Naive thymus-derived CD8-positive, alpha-beta T cell (primary cell): ENCODE measurements at places on chromosomes 6 and 20. TPM values are rescaled to one million over a fixed set of nuclear protein-coding genes. Genes with fewer than 3 reads are reported as not detected.

The TRIM31 gene
- 0.07 TPM for polyA plus RNA-seq

The APCDD1L gene
- not detected for polyA plus RNA-seq

The BAK1 gene
- polyA plus RNA-seq, result 13.2 TPM

The EPHA7 gene
- polyA plus RNA-seq, result not detected

The TINAG gene
- not detected for polyA plus RNA-seq

DNA sequence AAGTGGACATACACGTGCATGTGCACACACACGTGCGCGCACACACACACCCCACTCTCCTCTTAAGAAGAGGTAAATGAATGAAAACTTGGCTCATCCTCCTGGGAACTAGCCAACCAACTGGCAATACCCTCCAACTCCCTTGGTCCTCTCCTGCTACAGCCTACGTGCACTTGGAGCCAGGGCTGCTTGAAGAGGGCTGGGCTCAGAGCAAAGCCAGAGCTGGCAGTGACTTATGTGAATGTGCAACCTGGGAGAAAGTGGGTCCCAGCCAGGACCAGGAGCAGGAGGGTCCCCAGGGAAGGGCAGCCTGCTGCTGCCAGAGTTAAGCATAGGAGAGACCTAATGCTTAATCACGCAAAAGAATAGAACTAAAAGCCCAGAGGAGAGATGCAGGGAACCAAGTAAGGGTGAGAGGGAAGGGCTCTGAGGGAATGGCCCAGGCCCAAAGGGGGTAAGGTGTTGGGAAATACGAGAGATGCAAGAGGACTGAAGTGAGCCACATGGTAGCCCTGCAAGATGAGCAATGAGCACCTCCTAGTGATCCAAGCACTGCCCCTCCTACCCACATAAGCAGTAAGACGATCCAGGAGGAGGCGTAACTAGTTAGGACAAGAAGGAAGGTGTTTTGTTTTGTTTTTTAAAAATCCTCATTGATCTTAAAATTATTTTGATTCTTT is 24.7 kb downstream of the TRAF3IP2 start:
- peaks cover 36% of the 10 kb centered on the region for H3K4me1 ChIP-seq
- peak overlapping the region; percentile 27 for H3K27ac ChIP-seq
- no peak for DNase-seq
- no peaks in the 10 kb centered on the region for H3K27me3 ChIP-seq
- no peak overlapping the region for H3K4me3 ChIP-seq

DNA sequence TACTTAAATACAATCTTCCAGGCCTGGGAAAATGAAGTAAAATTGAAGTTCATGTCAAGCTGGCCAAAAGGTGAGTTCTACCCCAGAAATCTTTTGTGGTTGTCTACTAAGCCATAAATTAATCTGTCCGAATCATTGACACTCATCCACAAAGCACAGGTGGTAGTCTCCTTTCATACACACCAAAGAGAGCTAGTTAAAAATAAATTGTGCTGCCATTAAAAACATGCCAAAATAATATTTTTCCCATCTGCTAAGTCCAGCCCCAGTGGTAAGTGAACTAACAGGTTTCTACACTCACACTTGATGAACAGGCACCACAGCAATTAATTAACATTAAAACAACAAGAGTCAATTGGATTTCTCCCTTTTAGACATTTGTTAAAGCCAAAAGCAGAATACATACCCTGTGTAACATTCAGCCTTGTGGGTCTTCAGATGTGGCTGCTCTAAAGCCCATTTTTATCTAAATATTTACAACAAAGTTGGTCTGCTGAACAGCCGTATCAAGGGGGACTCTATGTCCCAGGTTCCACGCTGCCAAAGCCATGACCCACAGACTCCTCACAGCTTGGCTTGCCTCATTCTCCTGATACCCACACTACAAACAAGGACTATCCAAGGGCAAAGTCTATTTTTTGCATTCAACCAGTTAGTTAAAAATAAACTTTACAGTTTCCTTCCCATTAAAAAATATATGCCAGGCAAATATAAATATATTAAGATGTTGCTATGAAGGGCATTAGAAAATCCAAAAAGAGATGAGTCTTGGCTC is 490.4 kb downstream of the BMP2 start:
- H3K4me3 ChIP-seq, result no peak overlapping the region
- no peak for DNase-seq
- no peaks in the 10 kb centered on the region for H3K27me3 ChIP-seq
- no peaks in the 10 kb centered on the region for H3K4me1 ChIP-seq
- H3K36me3 ChIP-seq, result no peaks in the 10 kb centered on the region

DNA sequence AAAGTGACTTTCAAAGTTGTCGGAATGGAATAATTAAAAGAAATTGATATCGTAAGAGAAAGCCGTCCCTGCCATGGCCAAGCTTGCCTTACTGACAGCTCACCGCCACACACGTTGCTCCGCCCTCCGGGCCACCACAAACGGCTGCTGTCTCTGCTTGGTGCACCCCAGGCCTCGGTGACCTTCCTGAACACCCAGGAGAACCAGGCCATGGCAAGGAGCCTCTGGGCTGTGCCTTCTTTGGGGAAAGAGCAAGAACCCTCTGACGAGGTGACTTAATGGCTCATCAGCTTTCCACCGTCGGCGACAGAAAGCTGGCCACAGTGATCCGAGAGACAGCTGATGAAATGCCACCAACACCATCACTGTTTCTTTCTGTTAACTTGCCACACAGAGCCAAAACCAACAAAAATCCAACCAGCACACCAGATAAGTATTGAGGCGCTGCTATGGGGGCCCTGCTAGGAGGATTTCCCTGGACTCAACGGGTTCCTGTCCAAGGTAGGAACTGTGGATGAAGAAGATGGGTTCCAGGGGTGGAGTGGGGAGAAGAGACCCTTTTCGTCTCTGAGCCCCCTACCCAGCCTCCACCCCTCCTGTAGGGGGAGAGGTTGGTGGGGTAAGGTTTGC is 61.4 kb downstream of the NPEPL1 start:
- H3K27me3 ChIP-seq, result peaks cover 4% of the 10 kb centered on the region
- peaks cover 2% of the 10 kb centered on the region for H3K4me1 ChIP-seq
- H3K4me3 ChIP-seq, result no peak overlapping the region
- no peak overlapping the region for H3K27ac ChIP-seq
- H3K36me3 ChIP-seq, result no peaks in the 10 kb centered on the region

GRCh38 chr20:62501801-62502495 is 26.2 kb upstream of the GATA5 start:
- no peak overlapping the region for H3K4me3 ChIP-seq
- peaks cover 14% of the 10 kb centered on the region for H3K4me1 ChIP-seq
- H3K27ac ChIP-seq, result no peak overlapping the region
- DNase-seq, result no peak
- no peaks in the 10 kb centered on the region for H3K27me3 ChIP-seq

- no peaks in the 10 kb centered on the region for H3K36me3 ChIP-seq
- peaks cover 32% of the 10 kb centered on the region for H3K27me3 ChIP-seq
- H3K4me3 ChIP-seq, result no peak overlapping the region
- H3K4me1 ChIP-seq, result peaks cover 20% of the 10 kb centered on the region
- H3K27ac ChIP-seq, result no peak overlapping the region
Observed at GRCh38 chr6:20028143-20028542, 184.1 kb downstream of the MBOAT1 start.

DNA sequence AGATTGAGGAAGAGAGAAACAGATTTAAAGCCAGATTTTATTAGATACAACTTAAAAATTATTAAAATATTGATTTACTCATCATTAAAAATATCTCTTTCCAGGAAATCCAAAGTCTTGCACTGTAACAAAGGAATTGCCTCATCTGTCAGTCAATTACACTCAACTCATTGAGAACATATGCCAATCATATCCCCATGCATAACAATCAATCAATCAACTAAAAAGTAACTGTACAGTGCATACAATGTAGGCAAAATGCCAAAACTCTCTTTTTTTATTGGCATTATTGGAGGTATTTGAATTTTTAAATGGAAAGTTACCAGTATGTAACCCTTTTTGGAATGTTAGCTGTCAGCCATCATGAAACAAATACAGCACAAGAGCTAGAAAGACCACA is 45.3 kb upstream of the FAM83B start:
- no peaks in the 10 kb centered on the region for H3K27me3 ChIP-seq
- no peak overlapping the region for H3K4me3 ChIP-seq
- no peak overlapping the region for H3K27ac ChIP-seq
- H3K4me1 ChIP-seq, result peaks cover 1% of the 10 kb centered on the region
- DNase-seq, result no peak

- peak overlapping the region; percentile 92 for H3K27ac ChIP-seq
- H3K36me3 ChIP-seq, result no peaks in the 10 kb centered on the region
- no peaks in the 10 kb centered on the region for H3K27me3 ChIP-seq
Observed at GRCh38 chr6:25279748-25280343, 672 bp downstream of the CARMIL1 start.

DNA sequence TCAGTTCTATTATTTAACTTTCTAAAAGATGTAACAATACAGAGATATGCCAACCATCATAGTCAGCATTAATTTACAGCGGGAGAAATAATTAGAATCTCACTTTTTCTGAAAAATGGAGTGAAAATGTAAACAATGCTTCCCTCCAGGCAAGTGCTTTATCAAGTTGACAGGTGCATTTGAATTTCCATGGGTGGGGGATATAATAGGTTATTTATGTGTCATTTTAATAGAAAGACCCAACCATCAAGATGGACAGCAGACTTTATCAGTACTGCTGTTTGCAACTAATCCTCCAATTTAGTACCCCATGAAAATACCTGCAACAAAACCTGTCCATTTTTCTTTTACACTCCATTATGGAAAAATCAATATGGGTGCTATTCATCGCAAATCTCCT is 780.1 kb downstream of the TFAP2A start:
- no peak overlapping the region for H3K4me3 ChIP-seq
- no peak overlapping the region for H3K27ac ChIP-seq
- H3K4me1 ChIP-seq, result no peaks in the 10 kb centered on the region
- H3K27me3 ChIP-seq, result no peaks in the 10 kb centered on the region

- H3K36me3 ChIP-seq, result no peaks in the 10 kb centered on the region
- H3K4me1 ChIP-seq, result no peaks in the 10 kb centered on the region
- no peak for DNase-seq
- H3K4me3 ChIP-seq, result no peak overlapping the region
Observed at GRCh38 chr6:98124171-98124570, 710.2 kb upstream of the POU3F2 start.

GRCh38 chr20:19962958-19963357 is 54.2 kb upstream of the NAA20 start:
- DNase-seq, result no peak
- H3K27ac ChIP-seq, result no peak overlapping the region
- no peaks in the 10 kb centered on the region for H3K36me3 ChIP-seq
- H3K4me1 ChIP-seq, result peaks cover 2% of the 10 kb centered on the region

GRCh38 chr6:127348028-127348661 is 4.7 kb upstream of the ECHDC1 start:
- H3K4me1 ChIP-seq, result no peaks in the 10 kb centered on the region
- no peak overlapping the region for H3K27ac ChIP-seq
- no peak for DNase-seq
- no peaks in the 10 kb centered on the region for H3K27me3 ChIP-seq

GRCh38 chr20:57500962-57501361 is 24.0 kb downstream of the CTCFL start:
- no peak overlapping the region for H3K4me3 ChIP-seq
- peaks cover 24% of the 10 kb centered on the region for H3K27me3 ChIP-seq
- DNase-seq, result no peak
- H3K4me1 ChIP-seq, result peaks cover 7% of the 10 kb centered on the region
- no peak overlapping the region for H3K27ac ChIP-seq
- no peaks in the 10 kb centered on the region for H3K36me3 ChIP-seq

DNA sequence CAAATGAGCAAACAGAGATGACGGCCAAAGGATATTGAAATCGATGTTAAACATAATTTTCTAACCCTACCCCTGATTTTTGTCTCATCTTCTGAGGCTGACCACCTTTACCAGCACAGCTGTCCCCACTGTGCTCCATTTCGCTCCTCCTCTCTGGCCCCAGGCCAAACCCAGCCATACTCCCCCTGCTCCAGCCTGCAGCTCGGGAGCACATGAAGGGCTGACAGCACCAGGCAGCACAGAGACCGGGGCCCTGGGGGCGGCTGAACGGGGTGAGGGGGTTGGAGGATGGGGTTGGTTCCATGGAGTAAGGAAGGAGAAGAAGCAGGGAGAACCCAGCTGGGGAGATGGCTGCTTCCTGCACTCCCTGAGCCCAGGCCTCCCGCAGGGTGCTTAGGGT is 3.2 kb upstream of the NCR2 start:
- DNase-seq, result no peak
- H3K36me3 ChIP-seq, result no peaks in the 10 kb centered on the region
- peak overlapping the region; percentile 69 for H3K4me3 ChIP-seq
- H3K4me1 ChIP-seq, result peaks cover 59% of the 10 kb centered on the region

DNA sequence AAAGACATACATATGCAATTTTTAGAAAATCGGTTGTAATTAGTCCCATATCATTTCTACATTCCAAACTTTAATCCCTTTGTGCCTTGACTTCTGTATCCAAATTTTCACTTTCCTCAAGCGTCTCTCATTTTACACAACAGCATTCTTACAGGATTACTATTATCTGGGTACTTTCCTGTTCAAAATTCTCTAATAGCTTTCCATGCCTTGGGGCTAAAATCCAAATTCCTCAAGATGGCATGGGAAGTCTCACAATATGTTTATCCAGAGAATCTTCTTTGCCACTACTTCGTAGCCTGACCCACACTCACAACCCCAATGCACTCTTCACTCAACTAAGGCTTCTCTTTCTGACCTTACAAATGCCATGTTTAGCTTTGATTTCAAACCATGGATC is 125.0 kb downstream of the TBX18 start:
- no peaks in the 10 kb centered on the region for H3K4me1 ChIP-seq
- DNase-seq, result no peak
- no peaks in the 10 kb centered on the region for H3K27me3 ChIP-seq
- no peak overlapping the region for H3K4me3 ChIP-seq

DNA sequence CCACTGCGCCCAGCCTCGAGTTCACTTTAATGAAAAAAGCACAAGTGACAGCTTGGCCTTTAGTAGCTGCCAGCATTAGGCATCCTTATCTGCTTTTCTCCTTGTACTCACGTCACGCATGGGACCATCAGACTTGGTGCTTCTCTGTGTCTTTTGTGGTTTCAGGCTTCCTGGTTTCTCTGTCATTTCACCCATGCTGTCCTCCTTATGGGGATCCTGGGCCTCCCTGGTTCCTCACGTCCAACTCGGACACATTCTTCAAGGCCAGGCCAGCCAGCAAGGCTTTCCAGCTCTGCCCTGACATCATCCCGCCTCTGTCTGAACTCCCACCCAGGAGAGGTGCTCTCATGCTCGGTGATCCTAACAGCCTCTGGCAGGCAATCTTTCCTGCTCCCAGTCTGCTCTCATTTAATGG is 83.2 kb downstream of the TIAM2 start:
- H3K4me1 ChIP-seq, result peaks cover 3% of the 10 kb centered on the region
- peaks cover 6% of the 10 kb centered on the region for H3K27me3 ChIP-seq
- no peak overlapping the region for H3K27ac ChIP-seq

DNA sequence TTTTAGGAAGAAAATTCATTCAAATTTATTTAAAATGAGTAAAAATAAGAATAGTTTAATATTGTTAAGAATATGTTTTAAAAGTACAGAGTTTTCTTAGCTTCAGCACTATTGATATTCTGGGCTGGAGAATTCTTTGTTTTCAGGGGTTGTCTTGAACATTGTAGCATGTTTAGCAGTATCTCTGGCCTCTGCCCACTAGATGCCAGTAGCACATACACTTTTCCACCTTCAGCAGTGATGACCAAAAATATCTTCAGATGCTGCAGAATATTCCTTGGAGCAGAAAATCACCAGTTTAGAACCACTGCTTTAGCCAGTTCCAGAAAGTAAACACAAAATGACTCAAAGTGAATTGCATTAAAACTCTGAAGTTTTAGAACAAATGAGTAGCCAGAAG is 19.4 kb upstream of the SDHAF4 start:
- H3K4me1 ChIP-seq, result no peaks in the 10 kb centered on the region
- no peaks in the 10 kb centered on the region for H3K36me3 ChIP-seq
- no peaks in the 10 kb centered on the region for H3K27me3 ChIP-seq
- H3K27ac ChIP-seq, result no peak overlapping the region
- no peak for DNase-seq
- H3K4me3 ChIP-seq, result no peak overlapping the region

GRCh38 chr6:70411542-70412251 is 1.6 kb upstream of the FAM135A start:
- H3K27ac ChIP-seq, result no peak overlapping the region
- H3K4me3 ChIP-seq, result peak overlapping the region; percentile 29
- no peaks in the 10 kb centered on the region for H3K36me3 ChIP-seq
- no peaks in the 10 kb centered on the region for H3K27me3 ChIP-seq
